Sciatic nerve (tissue), 2 donors: ENCODE measurements at places on chromosomes 11 and 22. TPM values are rescaled to one million over a fixed set of nuclear protein-coding genes. Genes with fewer than 3 reads are reported as not detected.

- no peak for DNase-seq
Observed at GRCh38 chr11:68372625-68373024, 60.2 kb downstream of the LRP5 start.

- DNase-seq: no peak
Observed at GRCh38 chr11:71428861-71429435, 19.2 kb downstream of the DHCR7 start.

P4HA3 gene
- 0.45 TPM for total RNA-seq

DKK3 gene
- 201 TPM for total RNA-seq
